ENCODE measurements at places on chromosomes 6 and 20.

DNA sequence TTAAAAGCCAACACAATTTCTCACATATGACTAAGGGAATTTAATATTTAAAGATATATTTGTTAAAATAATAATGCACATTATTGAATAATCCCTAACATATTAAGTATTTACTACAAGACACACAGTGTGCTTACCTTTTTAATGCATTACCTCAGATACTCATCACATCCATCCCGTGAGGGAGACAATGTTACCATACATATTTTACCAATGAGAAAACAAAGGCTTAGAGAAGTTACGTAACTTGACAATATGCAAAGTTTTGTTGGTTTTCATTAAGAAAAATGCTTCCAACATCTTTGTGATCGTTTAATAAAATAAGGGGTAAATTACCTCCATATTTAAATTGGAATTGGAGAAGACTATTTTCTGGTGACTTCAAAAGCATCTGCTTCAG is 4.3 kb downstream of the IFNGR1 start:
- DNase-seq, result no peak

DNA sequence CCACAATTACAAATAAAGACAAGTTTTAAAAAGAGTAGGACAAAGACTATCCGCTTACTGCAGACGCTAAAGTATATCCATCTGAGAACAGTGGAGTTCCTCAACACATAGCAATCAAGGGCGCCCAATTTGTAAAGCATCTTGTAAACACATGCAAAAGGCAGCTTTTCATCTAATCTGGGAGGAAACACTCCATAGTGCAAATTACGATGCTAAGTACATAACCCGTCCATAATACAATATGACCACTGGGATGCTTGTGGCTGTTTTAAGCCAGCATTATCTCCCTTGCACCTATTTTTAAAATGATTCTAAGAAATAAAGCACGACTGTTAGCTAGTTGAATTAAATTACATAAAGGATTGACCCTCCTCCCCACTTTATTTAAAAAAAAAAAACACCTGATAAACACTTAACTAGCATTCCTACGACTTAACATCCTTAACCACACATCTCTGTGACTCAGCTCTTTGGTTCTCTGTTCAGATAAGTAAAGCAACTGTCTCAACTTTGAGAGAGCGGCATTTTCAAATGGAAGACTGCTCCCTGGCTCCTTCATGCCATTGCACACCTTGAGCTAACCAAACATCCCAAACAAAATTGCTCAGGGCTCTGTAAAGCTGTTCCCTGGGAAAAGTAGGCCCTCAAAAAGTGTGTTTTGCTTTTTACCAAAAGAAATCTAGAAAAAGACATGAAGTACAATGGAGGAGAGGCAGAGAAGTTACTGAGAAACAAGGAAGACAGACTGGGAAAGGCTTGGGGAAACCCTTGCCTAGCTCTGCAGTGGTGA is 14.2 kb downstream of the SLC22A23 start:
- DNase-seq, result peak; percentile 92

- no peak for DNase-seq
These were observed 197.4 kb downstream of the PTPRK start for GRCh38 chr6:128323011-128323410.

DNA sequence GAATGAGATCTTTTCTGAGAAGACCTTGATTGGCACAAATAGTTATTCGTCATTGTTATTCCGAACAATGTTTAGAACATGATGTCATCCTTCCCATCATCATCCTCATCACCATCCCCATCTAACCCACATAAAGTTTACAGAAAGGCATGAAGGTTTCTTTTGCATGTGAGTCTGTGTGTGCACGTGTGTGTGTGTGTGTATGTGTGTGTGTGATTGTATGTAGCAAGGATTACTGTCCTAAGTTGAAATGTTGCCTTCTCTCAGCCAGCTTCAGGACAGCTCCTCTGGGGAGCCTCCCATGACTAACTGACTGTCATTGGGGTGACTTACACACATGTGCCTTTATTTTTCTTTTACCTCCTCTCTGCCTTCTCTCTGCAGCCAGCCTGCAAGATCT is 113.5 kb downstream of the SLC22A3 start:
- peak; percentile 32 for DNase-seq

DNA sequence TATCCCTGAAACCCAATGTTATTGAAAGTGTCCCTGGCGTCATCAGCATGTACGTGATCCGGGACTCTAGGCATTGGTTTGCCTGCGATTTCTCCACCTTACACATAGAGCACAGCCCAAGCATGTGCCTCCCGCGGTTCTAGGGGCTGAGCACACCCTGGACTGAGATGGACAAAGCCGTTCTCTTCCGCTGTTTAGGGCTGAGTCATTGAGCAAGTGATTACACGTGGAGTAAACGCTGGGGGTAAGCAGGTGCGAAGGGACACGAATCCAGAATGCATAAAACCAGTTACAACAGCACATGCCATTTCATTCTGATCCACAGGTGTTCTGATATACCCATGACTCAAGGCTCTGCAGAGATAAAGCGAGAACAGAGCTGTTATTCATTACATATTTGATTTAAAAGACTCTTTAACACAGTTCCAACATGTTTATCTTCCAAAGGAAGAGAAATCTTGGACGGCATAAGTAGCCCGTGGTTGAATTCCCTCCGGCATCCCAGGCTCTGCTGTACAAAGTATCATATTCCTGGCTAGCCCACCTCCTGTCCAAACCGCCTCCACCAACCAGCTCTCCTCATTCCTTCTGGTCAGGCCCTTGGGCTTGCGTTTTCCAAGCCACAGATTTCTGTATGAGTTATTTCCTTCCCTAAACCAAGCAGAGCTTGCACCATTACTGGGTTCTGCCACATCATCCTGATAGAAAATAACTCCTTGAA is 36.1 kb upstream of the THBS2 start:
- peak; percentile 85 for DNase-seq

DNA sequence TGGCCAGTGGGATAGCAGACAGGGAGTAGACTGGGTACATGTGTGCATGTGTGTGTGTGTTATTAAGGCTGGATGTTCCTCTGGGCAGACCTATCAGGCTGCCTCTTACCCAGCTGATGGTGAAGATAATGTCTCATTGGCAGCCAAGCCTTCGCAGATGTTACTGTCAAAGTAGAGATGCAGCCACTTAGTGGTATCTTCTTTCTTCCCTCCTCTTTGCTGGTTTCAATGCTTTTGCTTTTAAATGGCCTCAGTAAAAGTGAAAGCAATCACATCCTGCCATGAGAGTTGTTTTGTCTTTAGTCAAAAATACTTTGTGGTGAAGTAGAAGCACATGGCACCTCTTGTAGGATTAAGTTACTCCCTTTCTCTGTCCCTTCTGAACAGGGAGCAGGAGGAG is 57.5 kb downstream of the SNRNP48 start:
- no peak for DNase-seq

- no peak for DNase-seq
These were observed 150.4 kb downstream of the BFSP1 start for GRCh38 chr20:17380801-17381200.

DNA sequence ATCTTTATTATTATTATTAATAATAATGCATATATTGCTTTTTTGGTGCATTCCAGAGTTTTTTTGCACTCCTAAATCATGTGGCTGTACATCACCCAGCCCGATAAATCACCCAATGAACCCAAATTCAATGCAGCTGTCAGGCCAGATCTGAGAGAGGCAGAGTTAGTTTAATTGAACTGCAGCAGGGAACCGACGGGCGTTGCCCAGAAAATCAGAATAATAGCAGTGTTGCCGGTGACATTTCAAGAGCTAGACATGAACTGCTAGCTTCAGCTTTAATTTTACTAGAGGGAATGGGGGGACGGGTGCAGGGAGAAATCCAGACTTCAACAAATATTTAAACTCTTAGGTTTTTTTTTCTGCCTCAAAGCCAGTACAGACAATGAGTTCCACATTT is 135.0 kb downstream of the CLIC5 start:
- DNase-seq, result no peak

GRCh38 chr6:168571268-168571667 is 130.3 kb downstream of the SMOC2 start:
- DNase-seq, result no peak

DNA sequence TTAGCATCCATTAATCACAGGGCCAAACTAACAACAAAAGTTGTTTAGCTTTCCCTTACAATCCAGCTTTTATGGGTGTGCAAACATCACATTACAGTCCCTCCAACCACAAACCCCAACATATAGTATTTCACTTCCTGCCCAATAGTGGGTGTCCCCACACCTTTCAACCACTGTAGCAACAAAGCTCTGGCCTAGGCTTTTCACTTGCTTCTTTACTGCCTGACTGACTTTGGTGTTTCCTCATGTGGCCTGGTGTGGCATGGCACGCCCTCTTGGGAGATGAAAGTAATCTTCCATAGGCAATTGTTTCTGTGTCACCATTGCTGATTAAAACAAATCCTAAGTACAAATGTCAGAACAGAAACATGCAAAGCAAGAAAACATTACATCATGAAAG is 46.3 kb downstream of the MCM8 start:
- peak; percentile 23 for DNase-seq

- DNase-seq, result no peak
These were observed 7.5 kb upstream of the PLCB4 start for GRCh38 chr20:9061434-9061833.

- DNase-seq, result peak; percentile 95
These were observed 568.9 kb upstream of the CITED2 start for GRCh38 chr6:139943391-139943790.

- no peak for DNase-seq
These were observed 81.6 kb upstream of the OPRM1 start for GRCh38 chr6:153957394-153957793.

Data from M059J (cell line).